Activated CD4-positive, alpha-beta T cell treated with anti-CD3 and anti-CD28 coated beads, Interleukin-2, amount 10 ng/mL, durations not matched to agents 7 days and 5 days (primary cell): ENCODE measurements at places on chromosomes 13 and 19. TPM values are rescaled to one million over a fixed set of nuclear protein-coding genes. Genes with fewer than 3 reads are reported as not detected.

GRCh38 chr13:98523455-98524102 is 53.3 kb downstream of the STK24 start:
- H3K27me3 ChIP-seq: no peaks in the 10 kb centered on the region
- DNase-seq: no peak
- H3K4me3 ChIP-seq: no peak overlapping the region
- H3K4me1 ChIP-seq: peaks cover 80% of the 10 kb centered on the region
- H3K27ac ChIP-seq: no peak overlapping the region
- H3K36me3 ChIP-seq: peaks cover 10% of the 10 kb centered on the region

GRCh38 chr13:51451134-51451466 is 1.7 kb downstream of the INTS6 start:
- no peaks in the 10 kb centered on the region for H3K27me3 ChIP-seq
- DNase-seq: peak; percentile 10
- H3K4me3 ChIP-seq: peak overlapping the region; percentile 94
- peaks cover 58% of the 10 kb centered on the region for H3K36me3 ChIP-seq
- peaks cover 38% of the 10 kb centered on the region for H3K4me1 ChIP-seq

GRCh38 chr13:39918620-39919236 is 263.3 kb downstream of the COG6 start:
- no peak for DNase-seq
- H3K36me3 ChIP-seq: no peaks in the 10 kb centered on the region
- H3K4me1 ChIP-seq: no peaks in the 10 kb centered on the region

Gene WDR62
- total RNA-seq: 37.1 TPM

- no peaks in the 10 kb centered on the region for H3K4me1 ChIP-seq
- no peaks in the 10 kb centered on the region for H3K36me3 ChIP-seq
- DNase-seq: no peak
- H3K27me3 ChIP-seq: no peaks in the 10 kb centered on the region
- H3K4me3 ChIP-seq: no peak overlapping the region
These were observed 485.4 kb downstream of the RFC3 start for GRCh38 chr13:34303346-34303745.

GRCh38 chr13:23348262-23349127 is 85.0 kb downstream of the SACS start:
- H3K4me3 ChIP-seq: no peak overlapping the region
- DNase-seq: no peak
- H3K36me3 ChIP-seq: peaks cover 83% of the 10 kb centered on the region
- no peaks in the 10 kb centered on the region for H3K27me3 ChIP-seq

Gene IFT88
- 7.4 TPM for total RNA-seq

Gene CYP2S1
- 0.27 TPM for total RNA-seq
